ENCODE measurements at places on chromosomes 1 and 21.
A peak's percentile ranks its signal among the peaks of the same experiment; 100 is the strongest.

GRCh38 chr1:157161901-157162300 lies 23.7 kb upstream of the ETV3 start:
- no peak for DNase-seq

GRCh38 chr1:229440851-229441537 lies 7.1 kb upstream of the ACTA1 start:
- DNase-seq: no peak

DNA sequence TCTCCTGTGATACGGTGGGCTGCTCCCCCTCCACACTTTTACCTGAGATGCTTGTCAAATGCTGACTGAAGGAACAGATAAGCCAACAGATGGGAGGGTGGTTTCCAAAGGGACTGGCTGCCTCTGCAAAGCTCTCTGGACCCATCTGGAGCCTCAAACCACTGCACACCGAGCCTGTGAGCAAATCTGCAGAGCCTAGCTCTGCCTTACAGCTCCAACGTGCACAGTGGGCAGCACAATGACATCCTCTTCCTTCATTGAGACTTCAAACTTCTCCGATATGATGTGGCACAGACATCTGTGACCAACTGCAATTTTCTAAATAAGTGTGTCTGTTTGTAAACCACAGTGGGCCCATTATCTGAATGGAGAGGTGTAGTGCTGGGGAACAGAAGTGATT lies 26.2 kb upstream of the KNCN start:
- no peak for DNase-seq

- peak; percentile 91 for DNase-seq
Observed at GRCh38 chr1:154386643-154387352, 18.3 kb upstream of the IL6R start.

DNA sequence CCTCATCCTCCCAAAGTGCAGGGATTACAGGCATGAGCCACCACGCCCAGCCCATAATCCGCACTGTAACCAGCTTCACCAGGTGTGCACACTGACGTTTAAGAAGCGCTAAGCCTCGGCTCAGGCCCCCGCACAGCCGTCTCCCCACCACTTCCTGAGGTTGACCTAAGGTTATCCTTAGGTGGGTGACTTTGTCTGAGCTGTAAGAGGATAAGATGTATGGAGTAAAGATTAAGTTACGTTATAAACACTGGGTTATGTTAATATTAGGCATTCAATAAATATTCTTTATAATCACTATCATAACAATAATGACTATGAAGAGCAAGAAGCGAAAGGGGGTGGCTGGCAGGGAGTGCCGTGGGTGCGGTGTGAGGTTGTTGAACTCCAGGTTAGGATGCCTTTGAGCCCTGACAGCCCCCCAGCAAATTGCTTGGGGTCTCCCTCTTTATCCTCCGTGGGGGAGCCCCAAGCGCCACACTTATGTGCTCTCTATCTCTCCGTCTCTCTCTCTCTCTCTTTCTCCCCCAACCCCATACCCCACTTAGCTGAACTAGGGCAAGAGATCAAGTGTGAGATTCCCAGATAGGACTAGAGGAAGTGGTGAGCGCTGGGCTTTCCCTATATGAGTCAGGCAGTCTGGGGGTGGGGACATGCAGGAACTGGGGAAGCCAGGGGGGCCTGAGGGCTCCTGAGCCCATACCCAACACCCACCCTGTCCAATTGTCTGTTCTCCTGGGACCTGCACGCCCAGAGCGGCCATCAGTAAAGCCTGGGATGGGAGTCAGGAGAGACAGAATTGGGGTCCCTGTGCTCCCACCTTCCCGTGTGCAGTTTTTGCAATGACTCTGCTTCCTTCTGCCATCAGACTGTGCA lies 7.6 kb downstream of the EFHD2 start:
- peak; percentile 80 for DNase-seq

- DNase-seq: no peak
Observed at GRCh38 chr1:228530951-228531731, 44.0 kb downstream of the RNF187 start.

DNA sequence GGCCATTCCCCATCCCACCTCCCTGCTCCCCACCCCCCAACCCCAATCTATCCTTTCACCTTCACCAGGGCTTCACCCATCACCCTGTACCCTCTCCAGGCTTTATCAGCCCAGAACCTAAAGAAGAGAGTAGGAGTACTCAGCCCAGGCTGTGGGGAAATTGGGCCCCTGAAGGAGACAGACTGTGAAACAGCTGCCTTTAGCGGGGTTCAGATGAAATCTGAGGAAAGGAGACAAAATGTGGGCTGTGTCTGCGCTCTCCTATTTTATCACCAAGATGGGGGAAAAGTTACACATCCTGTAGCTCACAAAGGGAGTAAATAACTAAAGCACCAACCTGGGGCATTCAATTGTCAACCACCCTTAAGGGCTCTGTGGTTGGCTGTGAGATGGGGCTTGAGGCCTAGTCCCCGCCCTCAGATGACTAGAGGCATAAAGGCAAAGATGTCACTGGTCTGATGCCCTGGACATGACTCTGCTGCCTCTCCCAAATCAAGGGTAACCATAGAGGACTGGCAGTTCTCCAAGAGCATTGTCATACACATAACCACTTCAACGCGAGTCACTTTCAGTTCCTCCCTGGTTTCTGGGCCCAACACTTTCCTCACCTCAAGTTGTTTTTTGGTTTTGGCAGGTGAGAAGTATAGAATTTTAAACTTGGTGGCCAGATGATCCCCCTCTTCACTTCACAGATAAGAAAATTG lies 30.0 kb downstream of the SLC27A3 start:
- DNase-seq: peak; percentile 88

- no peak for DNase-seq
Observed at GRCh38 chr1:180278596-180279395, 48.7 kb downstream of the LHX4 start.

DNA sequence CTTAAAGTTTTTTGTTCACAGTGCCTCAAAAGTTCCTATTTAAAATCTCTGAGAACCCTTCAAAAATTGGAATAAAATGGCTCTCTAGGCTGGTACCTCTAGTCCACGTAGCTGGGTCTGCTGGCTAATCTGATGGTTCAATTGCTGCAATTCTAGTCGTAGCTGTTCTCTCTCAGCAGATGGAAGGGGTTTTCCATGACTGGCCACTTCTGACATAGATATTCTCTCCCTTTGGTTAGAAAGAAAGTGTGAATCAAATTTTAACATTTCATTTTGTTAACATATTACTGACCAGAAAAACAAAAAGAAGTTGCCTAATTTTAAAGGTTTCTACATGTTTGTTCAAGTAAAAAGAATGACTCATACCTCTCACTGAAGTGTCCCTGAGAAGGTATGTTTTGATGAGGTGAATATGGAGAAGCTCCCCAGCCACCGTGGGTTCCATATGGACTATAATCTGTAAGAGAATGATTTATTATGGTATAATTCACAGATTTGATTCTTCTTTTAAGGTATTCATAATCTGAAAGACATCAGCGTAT lies 29.3 kb upstream of the SERPINC1 start:
- no peak for DNase-seq

DNA sequence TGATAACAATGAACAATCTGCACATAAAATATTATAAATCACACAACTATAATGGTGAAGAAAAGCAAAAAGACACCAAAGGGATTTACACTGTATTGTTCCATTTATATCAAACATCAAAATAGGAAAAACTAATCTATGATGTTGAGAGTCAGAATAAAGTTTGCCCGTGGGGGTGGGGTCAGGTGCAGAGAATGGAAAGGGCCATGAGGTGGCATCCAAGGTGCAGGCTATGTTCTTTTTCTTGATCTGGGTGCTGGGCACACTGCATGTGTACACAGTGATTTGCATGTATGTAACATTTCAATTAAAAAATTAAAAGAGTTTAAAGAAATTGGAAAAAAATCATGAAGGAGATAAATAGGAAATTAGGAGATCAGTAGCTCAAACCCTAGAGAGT lies 127.3 kb downstream of the DSCAM start:
- DNase-seq: no peak

DNA sequence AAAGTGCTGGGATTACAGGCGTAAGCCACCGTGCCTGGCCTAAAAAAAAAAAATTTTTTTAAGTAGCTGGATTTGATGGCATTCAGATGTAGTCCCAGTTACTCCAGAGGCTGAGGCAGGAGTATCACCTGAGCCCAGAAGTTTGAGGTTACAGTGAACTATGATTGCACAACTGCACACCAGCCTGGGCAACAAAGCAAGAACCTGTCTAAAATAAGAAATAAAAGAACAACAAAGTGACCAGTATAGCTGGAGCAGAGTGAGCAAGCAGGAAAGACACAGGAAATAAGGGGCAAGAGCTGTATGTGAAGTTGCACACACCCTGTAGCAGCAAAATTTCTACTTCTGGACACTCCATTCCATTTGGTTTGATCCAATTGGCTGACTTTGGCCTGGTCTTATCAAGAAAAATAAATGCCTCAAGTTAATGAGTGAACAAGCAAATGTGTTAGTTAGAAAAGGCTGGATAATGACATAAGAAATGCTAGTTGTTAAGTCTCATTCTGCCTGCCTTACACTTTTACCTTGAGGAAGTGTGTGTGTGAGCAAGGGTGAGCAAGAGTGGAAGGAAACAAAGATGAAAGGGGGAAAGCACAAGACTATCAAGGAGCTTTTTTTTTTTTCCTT lies 7.9 kb downstream of the ATP5IF1 start:
- DNase-seq: peak; percentile 31

- no peak for DNase-seq
Observed at GRCh38 chr1:200206761-200207160, 179.3 kb downstream of the NR5A2 start.

GRCh38 chr1:181635110-181635509 lies 151.8 kb downstream of the CACNA1E start:
- DNase-seq: no peak

DNA sequence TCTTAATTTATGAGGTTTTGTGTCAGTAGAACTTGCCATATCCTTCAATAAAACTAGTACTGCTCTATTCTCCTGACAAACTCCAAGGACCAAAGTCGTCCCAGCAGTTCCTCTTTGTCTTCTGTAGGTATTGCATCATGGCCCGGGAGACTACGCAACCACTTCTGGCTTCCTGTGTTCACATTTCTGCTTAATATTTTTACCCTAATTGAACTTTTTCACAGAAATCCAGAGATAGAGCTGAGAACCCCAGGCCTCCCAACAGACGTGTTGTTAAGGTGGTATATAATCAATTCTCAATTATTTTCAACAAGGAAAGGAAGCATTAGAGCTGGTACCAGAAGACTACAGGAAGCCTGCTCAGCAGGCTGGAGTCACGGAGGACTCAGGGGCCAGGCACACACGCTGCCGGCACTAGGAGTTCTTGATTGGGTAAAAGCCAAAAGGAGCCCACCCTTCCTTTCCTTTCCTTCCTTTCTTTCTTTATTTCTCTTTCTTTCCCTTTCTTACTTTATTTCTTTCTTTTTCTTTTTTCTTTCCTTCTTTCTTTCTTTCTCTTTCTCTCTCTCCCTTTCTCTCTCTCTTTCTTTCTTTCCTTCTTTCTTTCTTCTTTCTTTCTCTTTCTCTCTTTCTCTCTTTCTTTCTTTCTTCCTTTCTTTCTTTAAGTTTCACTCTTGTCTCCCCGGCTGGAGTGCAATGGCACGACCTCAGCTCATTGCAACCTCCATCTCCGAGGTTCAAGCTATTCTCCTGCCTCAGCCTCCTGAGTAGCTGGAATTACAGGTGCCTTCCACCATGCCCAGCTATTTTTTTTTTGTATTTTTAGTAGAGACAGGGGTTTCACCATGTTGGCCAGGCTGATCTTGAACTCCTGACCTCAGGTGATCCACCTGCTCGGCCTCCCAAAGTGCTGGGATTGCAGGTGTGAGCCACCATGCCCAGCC lies 173.7 kb downstream of the ZBTB18 start:
- no peak for DNase-seq

DNA sequence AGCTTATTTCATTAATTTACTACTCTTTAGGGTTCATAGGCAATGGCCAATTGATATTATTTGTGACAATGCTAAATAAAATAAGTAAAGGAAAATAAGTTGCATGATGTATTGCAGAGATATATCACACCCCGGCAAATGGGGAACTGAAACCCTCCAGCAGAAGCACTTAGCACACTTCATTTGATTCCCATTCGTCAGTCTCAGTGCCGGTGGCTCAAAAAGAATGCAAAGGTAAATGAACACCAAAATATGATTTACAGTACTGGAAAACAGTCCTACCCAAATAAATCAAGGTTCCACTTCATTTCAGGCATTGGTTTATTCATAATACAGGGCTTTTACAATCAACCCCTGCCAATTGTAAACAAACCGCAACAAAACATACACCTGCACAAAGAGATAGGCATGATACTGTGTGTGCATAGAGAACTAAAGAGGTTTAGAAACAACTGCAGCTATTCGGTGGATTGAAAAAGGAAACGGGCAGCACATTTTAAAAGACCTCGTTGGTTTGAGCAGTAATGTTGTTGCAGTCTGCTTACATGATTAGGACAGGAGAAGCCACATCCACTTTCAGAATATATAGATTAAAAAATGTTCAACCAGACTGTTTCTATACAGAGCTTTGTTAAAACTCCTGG lies 1019.2 kb downstream of the TTLL7 start:
- no peak for DNase-seq

DNA sequence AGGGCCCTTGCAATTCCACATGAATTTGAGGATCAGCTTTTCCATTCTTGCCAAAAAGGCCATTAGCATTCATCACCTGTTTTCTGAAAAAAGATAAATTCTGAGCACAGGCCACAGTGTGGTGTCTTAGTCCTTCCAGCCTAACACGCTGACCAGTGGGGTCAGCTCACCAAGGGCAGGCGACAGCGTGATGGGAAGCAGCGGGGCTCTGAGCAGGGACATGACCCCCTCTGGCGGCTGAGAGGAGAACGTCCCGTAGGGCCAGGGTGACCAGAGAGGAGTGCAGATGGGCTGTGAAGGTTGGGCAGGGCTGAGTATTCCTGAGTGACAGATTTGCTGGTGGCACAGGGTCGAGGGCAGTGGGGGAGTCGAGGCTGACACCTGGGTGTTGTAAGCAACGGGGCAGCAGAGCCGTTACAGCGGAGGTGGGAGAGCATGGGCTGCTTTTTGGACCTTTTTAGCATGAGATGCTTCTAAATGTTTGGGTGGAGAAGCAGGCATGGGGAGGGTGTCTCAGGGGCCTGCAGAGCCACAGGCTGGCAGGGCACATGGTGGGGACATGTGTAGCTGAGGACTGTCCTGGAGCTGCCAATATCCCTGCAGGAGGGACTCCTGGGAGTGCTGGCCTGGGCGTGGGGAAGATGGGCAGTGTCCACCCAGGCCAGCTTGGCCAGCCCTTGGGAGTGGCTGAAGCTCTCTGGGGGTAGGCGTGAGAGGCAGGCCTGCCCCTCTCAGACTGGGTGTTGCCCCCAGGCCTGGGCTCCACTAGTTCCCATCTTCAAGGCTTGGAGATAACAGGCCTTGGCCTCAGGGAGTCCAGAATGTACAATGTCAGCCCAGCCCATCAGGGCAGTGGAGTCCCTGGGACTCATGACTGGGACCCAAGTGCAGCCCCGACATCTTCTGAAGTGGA lies 8.6 kb upstream of the CALML6 start:
- DNase-seq: peak; percentile 64

DNA sequence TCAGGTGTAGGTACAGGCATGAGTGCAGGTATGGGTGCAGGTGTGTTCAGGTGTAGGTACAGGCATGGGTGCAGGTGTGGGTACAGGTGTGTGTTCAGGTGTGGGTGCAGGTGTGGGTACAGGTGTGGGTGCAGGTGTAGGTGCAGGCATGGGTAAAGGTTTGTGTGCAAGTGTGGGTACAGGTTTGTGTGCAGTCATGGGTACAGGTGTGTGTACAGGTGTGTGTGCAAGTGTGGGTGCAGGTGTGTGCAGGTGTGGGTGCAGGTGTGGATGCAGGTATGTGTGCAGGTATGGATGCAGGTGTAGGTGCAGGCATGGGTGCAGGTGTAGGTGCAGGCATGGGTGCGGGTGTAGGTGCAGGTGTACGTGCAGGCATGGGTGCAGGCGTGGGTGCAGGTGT lies 79.4 kb upstream of the ACTL8 start:
- no peak for DNase-seq

- DNase-seq: no peak
Observed at GRCh38 chr1:170583186-170583585, 51.2 kb downstream of the GORAB start.
